ENCODE measurements at places on chromosomes 11 and 22.

GRCh38 chr11:120017582-120018150 is 120.2 kb downstream of the TRIM29 start:
- DNase-seq: no peak

- no peak for DNase-seq
These were observed 5.1 kb downstream of the DNAL4 start for GRCh38 chr22:38788846-38789245.

GRCh38 chr22:44925465-44926123 is 84.2 kb downstream of the PHF21B start:
- no peak for DNase-seq

DNA sequence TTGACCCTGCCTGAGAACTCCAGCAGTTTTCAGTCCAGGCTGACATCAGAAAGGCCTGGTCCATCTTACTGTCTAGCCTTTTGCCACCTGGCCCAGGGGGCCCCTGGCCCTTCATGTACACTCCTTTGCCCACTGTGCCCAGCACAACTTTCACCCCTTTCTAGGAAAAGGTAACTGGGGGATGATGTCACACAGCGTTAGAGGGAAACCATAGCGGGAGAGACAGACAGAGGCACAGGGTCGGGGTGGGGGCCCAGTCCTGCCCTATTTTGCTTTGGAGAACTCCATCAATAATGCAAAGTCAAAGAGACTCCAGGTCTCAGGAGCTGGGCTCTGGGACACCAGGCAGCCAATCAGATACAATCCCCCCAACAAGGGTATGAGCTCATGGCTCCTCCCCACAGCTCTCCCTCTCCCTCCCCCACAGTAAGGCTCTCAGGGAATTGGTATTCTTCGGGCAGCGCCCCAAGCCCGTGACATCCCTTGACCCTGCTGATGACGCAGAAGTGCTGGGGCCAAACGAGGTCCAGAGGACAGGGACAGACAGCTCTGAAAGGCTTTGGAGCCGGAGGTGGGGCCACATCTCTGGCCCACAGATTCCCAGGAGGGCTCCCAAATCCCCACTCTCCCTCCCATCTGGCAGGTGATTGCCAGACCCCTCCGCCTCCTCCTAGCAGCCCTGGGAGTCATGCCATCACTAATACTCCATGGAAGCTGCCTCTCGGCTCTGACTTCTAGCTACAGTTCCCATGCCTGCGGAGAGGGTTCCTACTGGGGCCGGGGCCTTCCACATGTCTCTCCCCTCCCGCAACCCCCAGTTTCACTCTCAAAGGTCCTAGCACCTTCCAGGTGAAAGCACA is 5.9 kb downstream of the USP2 start:
- peak; percentile 41 for DNase-seq

DNA sequence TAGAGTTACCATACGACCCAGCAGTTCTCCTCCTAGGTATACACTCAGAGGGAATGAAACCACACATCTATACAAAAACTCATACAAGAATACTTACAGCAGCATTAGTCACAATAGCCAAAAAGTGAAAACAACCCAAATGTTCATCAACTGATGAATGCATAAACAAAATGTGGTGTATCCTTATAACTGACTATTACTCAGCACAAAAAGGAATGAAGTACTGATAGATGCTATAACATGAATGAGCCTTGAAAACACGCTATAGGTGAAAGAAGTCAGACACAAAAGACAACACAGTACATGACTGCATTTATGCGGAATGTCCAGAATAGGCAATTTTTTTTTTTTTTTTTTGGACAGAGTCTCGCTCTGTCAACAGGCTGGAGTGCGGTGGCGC is 23.1 kb downstream of the NCAPD3 start:
- DNase-seq: no peak

DNA sequence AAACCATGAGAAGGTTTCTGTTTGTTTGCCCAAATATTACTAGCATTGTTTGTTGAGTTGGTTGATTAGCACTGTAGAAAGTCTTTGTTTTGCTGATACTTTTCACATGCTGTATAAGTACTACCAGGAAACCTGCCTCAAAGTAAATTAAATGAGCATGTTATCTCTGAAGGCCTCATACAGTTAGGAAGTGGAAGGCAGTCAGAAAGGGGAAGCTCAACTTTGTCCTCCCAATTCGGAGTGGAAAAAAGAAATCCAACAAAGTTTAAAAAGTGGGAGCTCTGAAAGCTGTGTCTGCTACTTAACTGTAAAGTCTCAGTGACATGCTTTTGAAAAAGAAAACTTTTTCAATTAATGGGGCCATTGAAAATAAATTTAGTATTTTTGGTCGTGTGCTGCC is 188.3 kb upstream of the BLID start:
- no peak for DNase-seq

GRCh38 chr11:111408789-111409727 is 30.0 kb upstream of the POU2AF1 start:
- DNase-seq: no peak

GRCh38 chr11:96002754-96003290 is 78.9 kb upstream of the MTMR2 start:
- DNase-seq: no peak

DNA sequence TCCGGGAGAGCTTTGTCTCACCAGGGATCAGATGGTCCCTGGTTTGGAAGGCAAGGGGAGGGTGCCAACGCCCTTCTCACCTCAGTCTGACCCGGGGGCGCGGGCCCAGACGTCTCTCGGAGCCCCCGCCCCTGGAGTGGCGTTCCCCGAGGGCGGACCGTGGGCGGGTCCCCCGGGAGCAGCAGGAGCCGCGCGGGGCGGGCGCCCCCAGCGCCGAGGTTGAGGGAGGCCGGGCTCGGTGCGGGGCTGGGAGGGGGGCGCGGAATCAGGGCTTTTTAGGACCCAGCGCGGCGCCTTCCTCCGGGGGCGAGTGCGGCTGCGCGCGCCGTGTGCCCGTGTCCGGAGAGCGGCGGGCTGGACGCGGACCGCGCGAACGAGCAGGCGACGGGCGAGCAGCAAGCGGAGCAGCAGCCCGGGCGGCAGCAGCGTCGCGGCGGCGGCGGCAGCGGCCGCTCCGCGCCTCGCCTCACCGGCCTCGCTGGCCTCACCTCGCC is at the start of gene KCNC1:
TSS of gene KCNC1 (plus strand) at position 364 of the 494 bp plus-strand sequence. CDS start 1,222 bp downstream, outside the sequence.
- DNase-seq: peak; percentile 34

Data from EL (cell line).